ENCODE measurements at places on chromosomes 4 and X. TPM values are rescaled to one million over a fixed set of nuclear protein-coding genes. Genes with fewer than 3 reads are reported as not detected.

CSAG2 gene
- not detected for total RNA-seq

PLXNB3 gene
- 99.1 TPM for total RNA-seq

MORC4 gene
- 7.1 TPM for total RNA-seq

PRDM5 gene
- 14.9 TPM for total RNA-seq

GTPBP6 gene
- total RNA-seq = 56.2 TPM

TEX11 gene
- total RNA-seq = not detected

KCND1 gene
- total RNA-seq = 10.4 TPM

ATP5ME gene
- not detected for total RNA-seq

C4orf54 gene
- total RNA-seq = not detected

PAGE1 gene
- total RNA-seq = not detected

CLDN34 gene
- not detected for total RNA-seq

NPNT gene
- total RNA-seq = 43.1 TPM

H2BW2 gene
- total RNA-seq = not detected

TBC1D25 gene
- 8.2 TPM for total RNA-seq

MBNL3 gene
- total RNA-seq = 3.1 TPM

GAGE1 gene
- not detected for total RNA-seq

DACH2 gene
- total RNA-seq = not detected

PDE6B gene
- total RNA-seq = not detected

SSX1 gene
- not detected for total RNA-seq

ZNF595 gene
- 3.4 TPM for total RNA-seq

IKBKG gene
- 37.5 TPM for total RNA-seq

MUC7 gene
- not detected for total RNA-seq

NOX1 gene
- total RNA-seq = not detected

MGST2 gene
- total RNA-seq = 34.4 TPM

GNRHR gene
- not detected for total RNA-seq

MAGEB17 gene
- total RNA-seq = not detected

TLR7 gene
- total RNA-seq = not detected

RTL3 gene
- total RNA-seq = not detected

GAB1 gene
- total RNA-seq = 31.0 TPM

DTHD1 gene
- not detected for total RNA-seq

PAGE4 gene
- total RNA-seq = not detected

NPY2R gene
- not detected for total RNA-seq

NPY1R gene
- 248 TPM for total RNA-seq

KCNE5 gene
- not detected for total RNA-seq

AREG gene
- 4.0 TPM for total RNA-seq

FANCB gene
- total RNA-seq = not detected

PNMA6A gene
- total RNA-seq = 0.32 TPM

EMCN gene
- 24.6 TPM for total RNA-seq

BEX2 gene
- total RNA-seq = 2.0 TPM

LUZP4 gene
- not detected for total RNA-seq

TAF7L gene
- total RNA-seq = not detected

CXCL8 gene
- total RNA-seq = not detected

CNKSR2 gene
- total RNA-seq = 0.53 TPM

TRAM1L1 gene
- 0.43 TPM for total RNA-seq

STK32B gene
- total RNA-seq = 2.3 TPM

RIPPLY1 gene
- total RNA-seq = not detected

CCNA2 gene
- total RNA-seq = not detected

Data from ascending aorta (tissue), 2 donors.